GM23248 (cell line): ENCODE measurements at places on chromosomes 2 and 18. TPM values are rescaled to one million over a fixed set of nuclear protein-coding genes. Genes with fewer than 3 reads are reported as not detected.

- DNase-seq = peak; percentile 88
These were observed 41.3 kb downstream of the PSMG2 start for GRCh38 chr18:12744103-12744502.

DNA sequence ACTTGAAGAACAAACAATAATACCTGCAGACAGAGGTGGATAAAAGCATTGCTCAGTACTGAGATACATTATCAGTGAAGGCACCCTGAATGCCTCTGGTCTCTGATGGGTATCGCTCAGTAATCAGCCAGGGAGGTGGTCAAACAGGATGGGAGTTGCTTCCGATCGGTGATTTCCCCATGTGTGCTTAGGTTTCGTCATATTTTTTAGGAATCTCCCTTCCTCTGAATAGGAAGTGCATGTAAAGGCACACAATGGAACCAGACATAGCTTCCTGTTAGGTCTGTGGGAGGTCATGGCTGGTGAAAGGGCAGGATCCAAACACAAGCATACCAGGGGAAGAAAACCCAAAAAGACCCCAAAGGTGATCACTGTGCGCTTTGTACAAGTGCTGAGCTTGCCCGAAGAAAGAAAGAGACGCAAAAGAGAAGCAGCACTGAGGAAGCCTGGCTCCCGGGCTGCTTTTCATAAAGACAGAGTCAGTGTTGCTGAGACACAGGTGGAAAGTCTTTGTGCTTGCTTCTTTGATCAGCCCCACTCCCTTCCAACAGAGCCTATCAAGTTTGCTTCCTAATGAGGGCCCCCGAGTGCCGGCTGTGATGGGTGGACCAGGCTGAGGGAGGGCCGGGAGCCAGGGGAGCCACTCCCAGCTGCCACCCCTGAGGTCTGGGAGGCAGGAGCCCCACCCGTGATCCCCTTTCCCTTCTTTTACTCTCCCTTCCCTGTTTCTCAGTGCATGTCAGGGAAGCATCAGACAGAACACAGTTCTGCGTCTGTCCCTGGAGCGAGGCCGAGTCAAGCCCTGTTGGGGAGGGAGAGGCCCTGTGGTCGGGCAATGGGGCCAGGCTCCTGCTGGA lies 138.2 kb downstream of the SH3RF3 start:
- DNase-seq = no peak

- no peak for DNase-seq
These were observed 14.8 kb upstream of the GPR55 start for GRCh38 chr2:230939691-230940470.

DNA sequence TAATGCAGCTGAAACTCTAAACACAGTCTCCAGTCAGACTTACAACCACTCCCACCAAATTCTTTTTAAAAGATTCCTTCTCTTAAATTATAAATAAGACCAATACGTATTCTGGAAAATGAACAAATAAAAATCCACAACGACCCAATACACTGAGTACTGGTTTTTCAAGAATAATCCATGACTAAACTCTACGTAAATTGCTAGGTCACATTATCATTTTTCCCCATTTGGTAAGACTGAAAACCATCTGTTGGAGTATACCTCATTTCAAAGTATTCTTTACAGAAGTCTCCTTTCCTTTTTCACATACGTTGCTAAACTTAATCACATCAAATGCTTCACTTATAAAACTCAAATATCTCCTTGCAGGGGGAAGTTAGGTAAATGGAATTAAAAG lies 6.0 kb downstream of the ZNF516 start:
- DNase-seq = no peak

Gene AQP12B
- not detected in 2 replicates for polyA plus RNA-seq

Gene NPPC
- polyA plus RNA-seq = 0.26 and 0.29 TPM in 2 replicates
